Subcutaneous adipose tissue (tissue), 4 donors: ENCODE measurements at places on chromosomes 7 and 10. TPM values are rescaled to one million over a fixed set of nuclear protein-coding genes. Genes with fewer than 3 reads are reported as not detected.

Gene KRIT1
- 66.9 TPM for total RNA-seq

Gene SORBS1
- 690 TPM for total RNA-seq

Gene PPP1R3A
- total RNA-seq: not detected

Gene KLF14
- total RNA-seq: 0.94 TPM

Gene ZNF37A
- 16.8 TPM for total RNA-seq

Gene GPNMB
- total RNA-seq: 62.0 TPM

Gene AZGP1
- 61.5 TPM for total RNA-seq

Gene ZNF467
- total RNA-seq: 21.5 TPM

Gene CFAP69
- total RNA-seq: 30.7 TPM

Gene PPP1R9A
- total RNA-seq: 18.1 TPM

Gene OR6V1
- total RNA-seq: not detected

Gene FZD8
- 2.9 TPM for total RNA-seq

Gene GNAT3
- total RNA-seq: not detected

Gene PNLIPRP3
- 2.0 TPM for total RNA-seq

Gene LIPA
- 150 TPM for total RNA-seq

Gene ZNF736
- 14.7 TPM for total RNA-seq

Gene GOLGA7B
- total RNA-seq: 3.2 TPM

Gene GPR141
- not detected for total RNA-seq

Gene STAG3
- 3.6 TPM for total RNA-seq

Gene PRLHR
- total RNA-seq: not detected

Gene DLX6
- total RNA-seq: not detected

Gene PALD1
- 2.8 TPM for total RNA-seq
